ENCODE measurements at places on chromosomes 6 and 20.

- no peak for DNase-seq
Measured at GRCh38 chr6:116246089-116246488, 7.8 kb downstream of the TSPYL4 start.

DNA sequence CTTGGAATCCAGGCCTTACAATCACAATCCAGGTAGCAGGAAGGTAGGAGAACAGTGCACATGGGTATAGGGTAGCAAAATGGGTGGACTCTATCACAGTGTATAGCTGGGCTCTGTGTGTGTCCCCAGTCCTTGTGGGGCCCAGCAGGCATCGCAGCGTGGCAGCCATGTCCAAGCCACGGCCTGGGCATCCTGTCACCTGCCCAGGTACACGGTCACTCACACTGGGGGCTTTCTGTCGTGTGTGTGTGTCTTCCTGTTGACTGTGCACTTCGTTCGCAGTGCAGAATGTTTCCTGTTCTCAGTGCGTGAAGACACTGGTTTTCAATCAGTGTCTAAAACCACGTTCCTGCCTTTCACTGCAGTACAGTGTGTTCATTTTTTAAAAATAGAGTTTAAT lies 523.2 kb upstream of the JARID2 start:
- no peak for DNase-seq

DNA sequence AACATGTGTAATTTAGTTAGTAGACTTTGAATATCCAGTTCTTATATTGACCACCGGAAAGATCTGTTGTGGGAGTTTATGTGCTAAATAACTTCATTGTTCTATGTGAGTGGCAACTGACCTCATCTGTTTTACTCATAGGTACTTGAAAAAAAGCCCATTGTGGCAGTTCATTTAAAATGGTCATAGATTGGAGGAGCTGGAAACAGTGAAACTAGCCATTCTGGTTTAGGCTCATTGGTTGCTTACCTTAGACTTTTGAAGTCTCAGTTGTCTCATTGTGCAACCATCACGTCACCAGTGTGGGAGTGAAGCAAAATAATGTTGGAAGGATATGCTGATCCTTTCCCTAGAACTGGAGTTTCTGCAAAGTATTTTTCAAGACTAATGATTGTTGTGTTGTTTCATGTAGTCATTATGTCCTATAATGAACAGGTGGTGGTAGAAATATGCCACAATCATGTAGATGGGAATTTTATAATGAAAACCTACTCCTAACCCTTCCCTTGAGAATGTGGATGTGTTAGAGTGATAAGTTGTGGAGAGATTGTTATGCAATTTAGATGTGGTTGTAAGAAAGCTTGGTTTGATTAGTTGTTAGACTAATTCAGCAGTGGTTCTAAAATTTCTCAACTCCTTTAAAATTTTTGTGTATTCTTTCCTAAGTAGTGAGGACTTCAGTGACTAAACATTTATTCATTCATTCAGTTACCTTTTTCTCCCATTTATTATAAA lies 18.3 kb downstream of the DSP start:
- peak; percentile 5 for DNase-seq

DNA sequence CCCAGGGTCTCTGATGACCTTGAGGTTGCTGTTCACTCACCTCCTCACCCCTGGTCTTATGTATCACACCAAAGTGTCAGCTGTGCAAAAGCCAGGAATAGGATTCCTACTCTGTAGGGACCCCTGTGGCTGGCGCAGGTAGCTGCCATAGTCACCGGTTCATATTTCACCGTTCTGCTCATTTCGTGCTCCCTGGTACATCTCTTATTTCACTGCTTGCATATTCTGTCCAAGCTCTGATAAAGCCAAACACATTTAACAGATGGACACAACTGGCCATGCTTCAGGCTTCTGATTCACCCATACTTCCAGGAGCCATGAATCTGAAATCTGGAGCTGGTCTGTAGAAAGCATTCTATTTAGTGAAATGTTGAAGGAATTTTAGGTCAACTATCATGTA lies 20.5 kb downstream of the SLC22A3 start:
- no peak for DNase-seq

Measured in activated CD4-positive, alpha-beta T cell treated with anti-CD3 and anti-CD28 coated beads, Interleukin-2, amount 50 U/mL, for 48 hours (primary cell).